ENCODE measurements at places on chromosomes 5 and 9.

DNA sequence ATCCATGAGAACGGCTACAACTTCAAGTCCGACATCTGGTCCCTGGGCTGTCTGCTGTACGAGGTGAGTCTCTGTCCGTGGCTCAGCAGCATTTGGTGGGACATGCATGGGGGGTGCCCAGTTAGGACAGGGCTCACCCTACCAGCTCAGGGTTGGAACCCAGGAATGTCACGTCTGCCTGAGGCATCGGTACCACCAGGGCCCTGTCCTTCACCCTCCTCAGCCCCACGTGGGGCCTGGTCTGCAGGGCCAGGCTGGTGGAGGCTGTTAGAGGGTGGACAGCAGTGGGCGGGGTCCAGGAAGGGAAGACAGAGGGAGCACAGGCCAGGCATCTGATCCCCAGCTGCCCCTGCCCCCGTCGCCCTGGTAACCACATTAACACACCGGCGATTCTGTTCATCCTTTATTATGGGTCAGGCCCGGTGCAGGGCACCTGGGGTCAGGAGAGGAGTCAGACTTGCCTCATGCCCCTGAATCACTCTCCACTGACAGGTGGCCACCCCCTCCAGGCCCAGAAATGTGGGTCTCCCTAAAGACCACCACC is 75.6 kb downstream of the PSMB7 start:
- DNase-seq, result no peak

DNA sequence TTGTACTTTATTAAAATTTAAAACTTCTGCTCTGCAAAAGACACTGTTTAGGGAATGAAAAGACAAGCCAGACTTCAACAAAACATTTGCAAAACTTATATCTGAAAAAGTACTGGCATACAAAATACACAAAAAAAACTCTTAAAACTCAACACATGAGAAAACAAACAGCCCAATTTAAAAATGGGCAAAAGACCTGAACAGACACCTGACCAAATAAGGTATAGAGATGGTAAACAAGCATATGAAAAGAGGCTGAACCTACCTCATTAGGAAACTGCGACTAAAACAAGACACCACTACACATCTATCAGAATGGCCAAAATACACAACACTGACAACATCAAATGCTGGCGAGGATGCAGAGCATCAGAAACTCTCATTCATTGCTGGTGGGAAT is 54.4 kb upstream of the LMX1B start:
- no peak for DNase-seq

DNA sequence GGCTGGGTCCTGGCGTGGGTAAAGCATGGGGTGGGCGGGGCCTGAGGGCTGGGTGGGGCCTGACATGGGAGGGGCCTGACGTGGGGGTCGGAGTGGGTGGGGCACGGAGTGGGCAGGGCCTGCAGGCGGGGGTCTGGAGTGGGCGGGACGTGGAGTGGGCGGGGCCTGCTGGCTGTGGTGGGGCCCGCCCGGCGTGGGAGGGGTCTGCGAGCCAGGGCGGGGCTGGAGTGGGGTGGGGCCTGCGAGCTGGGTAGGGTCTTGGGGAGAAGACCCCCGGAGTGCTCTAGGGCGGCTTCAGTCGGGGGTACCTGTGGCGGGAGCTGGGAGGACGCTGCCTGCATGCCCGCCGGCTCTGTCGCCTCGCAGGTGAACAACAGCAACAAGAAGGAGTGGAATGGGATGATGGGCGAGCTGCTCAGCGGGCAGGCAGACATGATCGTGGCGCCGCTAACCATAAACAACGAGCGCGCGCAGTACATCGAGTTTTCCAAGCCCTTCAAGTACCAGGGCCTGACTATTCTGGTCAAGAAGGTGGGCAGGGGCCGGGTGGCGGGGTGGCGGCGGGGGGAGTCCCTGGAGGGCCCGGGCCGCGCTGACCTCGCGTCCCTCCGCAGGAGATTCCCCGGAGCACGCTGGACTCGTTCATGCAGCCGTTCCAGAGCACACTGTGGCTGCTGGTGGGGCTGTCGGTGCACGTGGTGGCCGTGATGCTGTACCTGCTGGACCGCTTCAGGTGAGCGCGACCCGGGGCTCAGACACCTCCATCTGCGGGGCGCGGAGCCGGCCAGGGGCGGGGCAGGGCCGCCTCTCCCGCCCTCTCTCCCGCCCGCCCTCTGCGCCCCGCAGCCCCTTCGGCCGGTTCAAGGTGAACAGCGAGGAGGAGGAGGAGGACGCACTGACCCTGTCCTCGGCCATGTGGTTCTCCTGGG is 8.0 kb downstream of the LRRC26 start:
- DNase-seq, result no peak

GRCh38 chr9:133309608-133310007 is 26.4 kb downstream of the SURF6 start:
- no peak for DNase-seq

DNA sequence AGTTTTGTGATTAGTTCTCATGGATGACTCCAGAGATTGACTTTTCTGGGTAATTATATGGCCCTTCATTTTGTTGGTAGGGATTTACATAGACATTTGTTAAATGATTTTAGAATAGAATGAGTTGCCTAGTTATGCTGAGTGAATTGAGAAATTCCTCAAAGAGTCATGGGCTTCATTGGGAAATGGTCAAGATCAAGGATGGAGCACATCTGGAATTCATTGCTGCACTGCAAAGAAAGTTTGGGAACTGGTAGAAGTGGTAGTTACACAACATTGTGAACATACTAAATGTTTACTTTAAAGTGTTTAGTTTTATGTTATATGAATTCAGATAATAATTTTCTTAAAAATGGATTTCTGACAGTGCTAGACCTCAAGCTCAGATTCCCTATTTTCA is 46.5 kb downstream of the PIP5K1B start:
- no peak for DNase-seq

GRCh38 chr5:2701592-2701991 is 49.9 kb downstream of the IRX2 start:
- no peak for DNase-seq

- no peak for DNase-seq
Observed at GRCh38 chr5:149211566-149211965, 60.1 kb upstream of the AFAP1L1 start.

DNA sequence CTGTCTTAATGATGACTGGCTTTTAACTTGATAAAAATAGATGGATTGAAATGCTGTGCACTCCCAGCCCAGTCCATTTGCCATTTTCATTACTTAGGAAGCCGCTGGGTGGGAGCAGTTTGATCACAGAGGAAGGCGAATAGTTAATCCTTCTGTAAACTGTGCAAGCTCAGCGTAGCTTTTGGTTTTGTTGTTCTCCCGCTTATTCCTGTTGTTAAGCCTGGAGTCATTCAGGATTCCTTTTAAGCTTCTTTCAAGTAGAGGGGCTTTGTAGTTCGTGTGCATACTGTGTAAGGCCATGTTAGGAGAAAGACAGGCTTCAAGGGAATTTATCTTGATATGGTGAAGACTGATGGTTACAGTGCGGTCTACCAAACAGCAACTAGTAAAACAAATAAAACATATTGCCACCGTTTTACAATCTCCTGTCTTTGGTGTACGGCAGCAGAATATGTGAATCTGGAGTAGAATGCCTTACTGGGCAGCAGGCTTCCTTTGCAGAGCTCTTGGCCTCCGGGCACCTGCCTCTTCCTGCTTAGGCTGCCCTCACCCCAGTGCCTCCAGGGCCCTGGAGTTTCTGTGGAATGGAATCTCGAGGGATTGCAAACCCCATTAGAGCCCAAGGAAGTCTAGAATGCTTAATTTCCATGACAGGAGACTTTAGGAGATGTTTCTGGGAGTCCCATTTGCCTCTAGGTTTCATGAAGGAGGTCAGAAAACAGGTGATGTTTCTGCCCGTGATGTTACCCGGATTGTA is 141.4 kb downstream of the TRIO start:
- DNase-seq, result no peak

- DNase-seq, result no peak
Observed at GRCh38 chr5:107518616-107519015, 152.1 kb downstream of the EFNA5 start.

GRCh38 chr5:135724617-135725016 is 109.8 kb upstream of the SLC25A48 start:
- no peak for DNase-seq

DNA sequence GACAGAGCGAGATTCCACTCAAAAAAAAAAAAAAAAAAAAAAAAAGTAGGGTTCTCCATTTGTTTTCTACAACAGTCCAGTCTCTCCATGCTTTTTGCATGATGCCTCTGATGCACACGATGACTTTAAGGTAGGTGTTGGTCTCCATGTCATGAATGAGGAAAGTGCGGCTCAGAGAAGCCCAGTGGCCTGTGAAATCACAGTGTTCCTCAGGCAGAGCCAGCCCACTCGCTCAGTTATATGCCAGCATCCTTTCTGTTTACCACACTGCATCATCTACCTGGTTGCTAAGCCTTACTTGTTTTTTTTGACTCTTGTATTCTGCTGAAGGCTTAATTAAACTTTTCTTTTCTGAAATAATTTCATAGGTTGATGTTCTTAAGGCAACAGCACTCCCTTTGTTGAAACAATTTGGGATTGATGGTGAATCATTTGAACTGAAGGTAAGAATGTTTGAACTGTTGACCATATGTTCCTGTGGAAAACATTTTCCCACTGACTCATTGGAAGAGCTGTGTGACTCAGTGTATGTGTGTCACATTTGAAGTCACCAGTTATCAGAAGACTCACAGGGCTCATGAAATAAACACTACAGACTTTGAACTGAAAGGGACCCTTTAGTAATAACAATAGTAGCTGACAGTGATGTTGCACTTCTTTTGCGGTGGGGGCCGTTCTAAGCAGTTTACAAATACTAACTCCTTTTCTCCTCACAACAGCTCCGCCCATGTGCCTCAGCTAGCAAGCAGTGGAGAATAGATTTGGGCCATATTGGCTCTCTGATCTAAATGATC is 40.2 kb downstream of the RCL1 start:
- DNase-seq, result no peak

DNA sequence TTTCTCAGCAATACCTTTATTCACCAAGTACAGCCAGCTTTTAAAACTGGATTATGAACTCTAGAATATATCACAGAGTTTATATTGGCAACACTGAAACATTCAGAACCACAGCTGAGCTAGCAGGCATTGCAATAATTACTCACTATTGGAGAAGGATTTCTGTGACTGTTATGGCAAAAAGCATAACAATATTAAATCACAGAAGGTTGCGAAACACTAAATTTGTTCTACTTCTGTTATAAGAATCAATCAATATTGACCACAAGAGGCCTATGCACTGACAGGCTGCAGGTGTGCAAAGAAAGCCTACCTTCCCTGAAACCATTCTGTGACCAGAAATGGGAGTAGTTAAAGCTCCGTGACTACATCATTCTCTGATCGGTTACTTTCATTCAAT is 59.2 kb downstream of the AP3B1 start:
- DNase-seq, result no peak

DNA sequence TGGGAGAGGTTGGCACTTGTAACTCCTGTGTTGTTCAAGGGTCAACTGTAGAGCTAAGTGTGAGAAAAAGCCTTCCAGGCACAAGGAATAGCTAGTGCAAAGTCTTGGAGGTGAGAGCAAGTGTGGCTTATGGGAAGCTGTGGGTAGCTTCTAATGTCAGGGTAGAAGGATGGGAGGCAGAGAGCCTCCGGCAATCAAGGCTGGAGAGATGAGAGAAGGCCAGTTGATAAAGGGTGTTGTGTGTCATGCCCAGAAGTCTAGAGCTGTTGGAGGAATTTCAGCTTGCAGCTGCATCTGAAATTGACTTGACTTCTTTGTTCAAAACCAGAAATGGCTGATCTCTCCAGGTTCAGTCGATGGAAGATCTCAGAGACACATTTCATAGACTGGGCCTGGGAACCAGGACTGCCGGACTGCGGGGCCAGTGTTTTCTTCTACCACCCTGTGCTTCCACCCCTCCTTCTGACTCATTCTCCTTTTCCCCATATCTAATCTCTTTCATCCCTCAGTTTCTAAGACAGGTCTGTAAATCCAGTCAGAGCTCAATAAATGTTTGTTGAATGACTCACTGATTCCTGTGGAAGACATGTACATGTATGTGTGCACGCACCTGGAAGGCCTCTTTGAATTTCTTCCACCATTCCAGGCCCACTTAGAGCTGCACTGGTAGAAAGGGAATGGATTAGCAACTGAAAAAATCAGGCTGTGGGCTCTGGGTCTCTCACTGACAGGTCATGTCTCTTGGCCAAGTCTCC is 67.8 kb upstream of the KLF4 start:
- no peak for DNase-seq

GRCh38 chr9:116057371-116057770 is 96.2 kb upstream of the PAPPA start:
- DNase-seq, result no peak

- DNase-seq, result no peak
Observed at GRCh38 chr5:24850926-24851486, 206.2 kb upstream of the CDH10 start.

- DNase-seq, result no peak
Observed at GRCh38 chr5:67160985-67161384, 35.6 kb downstream of the CD180 start.

DNA sequence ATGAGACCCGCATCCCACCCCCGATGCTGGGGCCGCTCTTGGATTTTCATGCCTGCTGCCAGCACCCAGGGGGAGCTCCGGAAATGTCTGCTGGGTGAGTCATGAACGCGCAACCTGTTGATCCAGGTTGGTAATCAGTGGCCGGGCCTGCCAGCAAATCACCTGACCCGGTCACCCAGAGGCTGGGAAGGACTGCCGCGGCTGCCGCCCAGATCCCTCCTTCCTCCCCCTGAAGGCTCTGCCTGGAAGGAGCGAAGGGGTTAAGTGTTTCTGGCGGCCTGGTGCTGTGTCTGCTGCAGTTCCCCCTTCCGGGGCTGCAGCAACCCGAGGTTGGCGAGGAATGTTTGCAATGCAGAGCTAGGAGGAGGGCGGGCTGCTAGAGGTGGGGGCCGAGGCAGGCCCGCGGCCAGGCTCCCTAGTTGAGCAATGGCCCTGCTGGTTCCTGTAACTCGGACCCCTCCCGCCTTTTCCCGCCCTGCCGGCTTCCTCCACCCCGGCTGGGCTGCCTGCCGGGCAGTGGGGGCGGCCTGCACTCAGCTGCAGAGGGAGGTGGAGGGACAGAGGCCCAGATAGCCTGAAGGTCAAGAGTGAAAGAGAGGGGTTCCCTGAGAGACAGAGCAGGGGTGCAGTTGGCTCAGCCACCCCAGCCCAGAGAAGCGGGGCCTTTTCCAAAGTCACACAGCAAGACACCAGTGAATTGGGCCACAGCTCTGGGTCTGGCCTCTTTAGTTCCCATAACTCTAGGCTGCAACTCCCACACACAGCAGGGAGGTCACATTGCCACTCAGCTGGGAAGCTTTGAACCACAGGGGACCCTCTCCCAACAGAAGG is 156.3 kb upstream of the IER5L start:
- no peak for DNase-seq

Data from CD8-positive, alpha-beta memory T cell (primary cell).